ENCODE measurements at places on chromosomes 2 and 18. TPM values are rescaled to one million over a fixed set of nuclear protein-coding genes. Genes with fewer than 3 reads are reported as not detected.
A peak's percentile ranks its signal among the peaks of the same experiment; 100 is the strongest.

Gene ACYP2
- total RNA-seq = 13.1 TPM

DNA sequence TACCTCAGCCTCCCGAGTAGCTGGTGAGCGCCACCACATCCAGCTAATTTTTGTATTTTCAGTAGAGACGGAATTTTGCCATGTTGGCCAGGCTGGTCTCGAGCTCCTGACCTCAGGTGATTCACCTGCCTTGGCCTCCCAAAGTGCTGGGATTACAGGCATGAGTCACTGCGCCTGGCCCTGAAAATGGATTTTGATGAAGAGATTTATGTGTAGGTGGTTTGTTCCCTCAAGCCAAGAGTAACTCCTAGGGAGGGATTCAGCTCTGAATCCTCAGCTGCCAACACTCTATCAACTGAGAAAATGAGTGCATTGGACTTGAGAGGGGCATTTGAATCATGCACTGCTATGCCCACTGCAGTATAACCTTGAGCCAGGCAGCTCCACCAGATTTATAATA, 17.5 kb upstream of the LIPG start:
- DNase-seq = peak; percentile 9

GRCh38 chr18:39661856-39662366, 2096.3 kb upstream of the CELF4 start:
- DNase-seq = no peak

GRCh38 chr2:138359532-138359931, 142.0 kb upstream of the SPOPL start:
- DNase-seq = no peak

- no peak for DNase-seq
Measured at GRCh38 chr2:217079165-217079564, 219.3 kb upstream of the TNP1 start.

- DNase-seq = no peak
Measured at GRCh38 chr2:232863996-232864395, 6.1 kb upstream of the SNORC start.

DNA sequence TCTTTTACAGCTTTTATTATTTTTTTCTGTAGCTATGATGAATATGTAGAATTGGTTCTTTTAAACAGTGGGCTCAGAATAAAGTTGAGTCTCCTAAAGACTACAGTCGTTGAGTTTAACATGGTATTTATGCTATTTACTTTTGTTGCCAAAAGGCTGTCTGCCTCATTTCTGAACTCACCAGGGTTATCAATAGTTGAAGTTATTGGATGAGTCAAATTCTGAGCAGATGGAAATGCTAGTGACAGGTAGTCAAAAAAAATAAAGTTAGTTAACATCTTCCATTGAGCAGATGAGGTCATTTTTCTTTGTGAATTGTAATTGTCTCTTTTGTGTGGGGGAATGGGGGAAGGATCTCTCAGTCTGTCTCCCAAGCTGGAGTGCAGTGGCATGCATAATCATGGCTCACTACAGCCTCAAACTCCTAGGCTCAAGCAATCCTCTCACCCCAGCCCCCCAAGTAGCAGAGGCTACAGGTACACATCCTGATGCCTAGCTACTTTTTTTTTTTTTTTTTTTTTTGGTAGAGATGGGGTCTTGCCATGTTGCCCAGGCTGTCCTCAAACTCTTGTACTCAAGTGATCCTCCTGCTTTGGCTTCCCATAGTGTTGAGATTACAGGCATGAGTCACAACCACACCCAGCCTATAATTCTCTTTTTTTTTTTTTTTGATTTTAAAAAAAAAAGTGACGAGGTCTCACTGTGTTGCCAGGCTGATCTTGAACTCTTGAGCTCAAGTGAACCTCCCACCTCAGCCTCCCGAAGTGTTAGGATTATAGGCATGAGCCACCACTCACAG, 8.9 kb downstream of the PAPOLG start:
- DNase-seq = no peak

Gene GPR45
- total RNA-seq = not detected

GRCh38 chr2:145743011-145743410, 1223.1 kb upstream of the ZEB2 start:
- DNase-seq = no peak

DNA sequence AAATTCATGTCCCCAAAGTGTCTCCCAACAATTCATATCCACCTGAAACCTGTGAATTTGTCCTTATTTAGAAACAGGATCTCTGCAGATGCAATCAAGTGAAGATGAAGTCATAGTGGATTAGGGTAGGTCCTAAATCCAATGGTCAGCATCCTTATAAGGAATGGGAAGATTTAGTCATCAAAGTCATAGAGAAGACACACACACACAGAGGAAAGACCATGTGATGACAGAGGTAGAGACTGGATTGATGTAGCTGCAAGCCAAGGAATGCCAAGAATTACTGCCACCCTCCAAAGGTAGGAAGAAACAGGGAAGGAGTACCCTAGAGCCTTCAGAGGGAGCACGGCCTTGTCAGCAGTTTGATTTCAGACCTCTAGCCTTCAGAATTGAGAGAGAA, 17.7 kb downstream of the ADD2 start:
- DNase-seq = no peak

GRCh38 chr2:216246766-216247165, 125.5 kb downstream of the MARCHF4 start:
- DNase-seq = no peak

Gene SP5
- 1.9 TPM for total RNA-seq

- DNase-seq = peak; percentile 84
Measured at GRCh38 chr2:54455563-54456361, at the start of gene SPTBN1. Gene SPTBN1, plus strand, starts transcription at chr2:54456327. Its CDS starts 70,092 bp downstream, at chr2:54526419.

DNA sequence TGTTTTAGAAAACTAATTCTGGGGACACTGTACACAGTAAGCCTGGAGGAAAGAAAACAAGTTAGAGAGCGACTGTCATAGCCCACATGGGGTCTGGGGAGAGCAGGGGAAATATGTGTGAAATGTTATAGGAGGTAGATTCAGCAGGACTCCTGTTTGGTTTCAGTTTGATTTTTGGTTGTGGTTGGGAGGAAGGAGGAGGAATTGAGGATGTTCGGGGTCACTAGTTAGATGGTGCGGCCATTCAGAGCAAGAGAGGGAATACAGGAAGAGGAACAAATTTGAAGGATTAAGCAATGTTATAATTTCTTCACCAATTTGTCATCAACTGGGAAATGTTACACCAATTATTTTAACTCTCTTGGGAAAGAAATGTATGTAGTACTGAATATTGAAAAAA, 25.1 kb downstream of the TTC39C start:
- DNase-seq = no peak

Gene CGREF1
- 0.34 TPM for total RNA-seq

Gene GKN1
- total RNA-seq = not detected

Gene CIDEA
- 27.2 TPM for total RNA-seq

Gene TGFA
- 78.3 TPM for total RNA-seq

GRCh38 chr2:59073286-59073685, 832.2 kb upstream of the FANCL start:
- no peak for DNase-seq

DNA sequence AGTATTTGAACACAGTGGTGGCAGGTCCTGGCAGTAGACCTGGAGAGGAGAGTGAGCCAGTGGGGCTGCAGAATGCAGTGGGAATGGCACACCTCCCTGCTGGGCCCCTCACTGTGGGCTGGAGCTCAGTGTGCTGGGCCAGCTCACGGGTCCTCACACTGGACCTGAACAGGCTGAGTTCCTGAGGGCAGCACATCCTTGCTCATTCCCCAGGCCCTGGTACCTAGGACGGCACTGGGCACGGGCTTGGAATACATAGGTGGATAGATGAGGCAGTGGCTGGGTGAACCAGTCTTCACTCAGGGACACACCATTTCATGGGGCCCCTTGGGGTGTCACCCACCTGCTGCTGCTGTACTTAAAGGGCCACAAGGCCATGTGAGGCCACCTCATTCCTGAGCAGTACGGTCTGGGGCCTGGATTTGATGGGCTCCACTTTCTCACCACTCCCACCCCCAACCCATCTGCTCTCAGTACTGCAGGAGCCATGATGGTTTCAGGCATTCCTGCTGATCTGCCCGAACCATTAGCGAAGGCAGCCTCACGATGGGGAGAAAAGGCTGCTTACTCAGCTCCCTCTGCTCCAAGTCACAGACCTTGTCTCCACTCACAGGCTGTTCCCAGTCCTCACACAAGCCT, 4.2 kb downstream of the TMEM177 start:
- no peak for DNase-seq

Gene DLX1
- total RNA-seq = 1.1 TPM

DNA sequence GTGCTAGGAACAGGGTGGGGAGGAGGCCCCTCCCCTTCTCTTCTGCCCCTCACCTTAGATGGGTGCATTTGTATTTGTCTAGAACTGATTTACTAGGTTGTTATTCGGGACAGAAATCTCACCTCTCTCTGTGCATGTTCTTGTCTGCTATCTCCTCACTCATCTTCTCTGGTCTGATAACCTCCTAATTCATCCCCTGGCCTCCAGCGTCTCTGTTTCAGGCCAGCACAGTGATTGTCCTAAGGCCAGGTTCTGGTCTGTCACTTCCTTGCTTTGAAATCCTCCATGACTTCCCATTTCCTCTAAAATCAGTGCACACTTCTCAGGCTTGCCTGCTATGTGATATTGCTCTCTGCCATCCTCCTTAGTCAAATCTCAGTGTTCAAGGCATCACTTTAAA, 58.4 kb downstream of the CELF4 start:
- DNase-seq = no peak

DNA sequence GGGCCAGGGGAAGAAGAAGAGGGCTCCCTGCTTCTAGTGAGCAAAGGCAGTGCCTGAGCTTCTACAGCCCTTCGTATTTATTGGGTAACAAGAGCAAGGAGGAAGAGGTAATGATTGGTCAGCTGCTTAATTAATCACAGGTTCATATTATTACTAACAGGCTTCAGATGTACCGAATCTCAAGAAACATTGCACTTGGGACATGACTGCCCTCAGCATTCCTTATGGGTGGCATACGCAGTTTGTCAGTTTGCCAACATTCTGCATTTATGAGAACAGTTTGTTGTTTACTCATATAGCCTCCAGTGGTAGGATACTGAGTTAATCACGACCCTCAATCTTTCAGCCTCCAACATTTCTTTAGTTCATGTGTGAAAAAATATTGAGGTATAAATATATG, 84.5 kb downstream of the HIBCH start:
- DNase-seq = no peak

Data from lower leg skin (tissue), 4 donors.